Esophagus muscularis mucosa (tissue), 4 donors: ENCODE measurements at places on chromosomes 3 and 15. TPM values are rescaled to one million over a fixed set of nuclear protein-coding genes. Genes with fewer than 3 reads are reported as not detected.

The ARHGAP31 gene
- total RNA-seq, result 24.9 TPM

The STAB1 gene
- total RNA-seq, result 127 TPM

DNA sequence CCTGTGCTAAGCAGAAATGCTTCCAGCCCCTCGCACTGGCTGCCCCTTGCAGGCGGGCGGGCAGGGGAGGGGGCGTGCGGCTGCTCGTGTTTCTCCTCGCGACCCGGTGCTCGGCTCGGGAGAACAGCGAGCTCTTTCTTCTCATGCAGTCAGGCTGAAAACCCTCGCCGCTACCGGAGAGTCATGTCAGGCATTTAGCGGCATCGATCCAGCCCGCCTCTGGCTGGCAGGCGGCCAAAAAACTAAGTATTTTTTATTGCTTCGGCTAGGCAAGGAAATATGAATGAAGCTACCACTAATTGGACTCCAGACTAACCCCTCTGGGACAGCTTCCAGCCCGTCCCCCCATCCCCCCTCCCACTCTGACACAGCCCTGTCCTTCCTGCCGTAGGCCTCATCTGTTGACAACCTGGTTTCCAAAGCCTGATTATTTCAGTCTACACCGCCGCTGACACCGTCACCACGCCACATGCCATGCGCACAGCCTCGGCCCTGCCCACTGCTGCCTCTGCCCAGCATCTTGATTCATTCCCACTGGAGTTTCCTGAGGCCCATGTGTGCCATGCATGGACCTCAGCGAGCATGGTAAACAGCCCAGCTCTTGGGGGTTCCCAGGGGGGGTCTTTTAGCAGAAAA, 35.3 kb downstream of the TLE3 start:
- DNase-seq, result no peak

The CCR3 gene
- not detected for total RNA-seq
